ENCODE measurements at places on chromosomes 13 and 19.

GRCh38 chr19:11330127-11330526, 9.3 kb downstream of the RAB3D start:
- no peak for DNase-seq

- DNase-seq, result no peak
Observed at GRCh38 chr19:33302974-33303790, 848 bp upstream of the CEBPA start.

GRCh38 chr19:3783660-3784584, 2.3 kb downstream of the MATK start:
- DNase-seq, result no peak

- DNase-seq, result no peak
Observed at GRCh38 chr19:11125994-11126685, 29.4 kb downstream of the SPC24 start.

- no peak for DNase-seq
Observed at GRCh38 chr19:16897856-16898161, 9.0 kb downstream of the F2RL3 start.

- DNase-seq, result no peak
Observed at GRCh38 chr19:15114153-15114540, 6.9 kb downstream of the SYDE1 start.

DNA sequence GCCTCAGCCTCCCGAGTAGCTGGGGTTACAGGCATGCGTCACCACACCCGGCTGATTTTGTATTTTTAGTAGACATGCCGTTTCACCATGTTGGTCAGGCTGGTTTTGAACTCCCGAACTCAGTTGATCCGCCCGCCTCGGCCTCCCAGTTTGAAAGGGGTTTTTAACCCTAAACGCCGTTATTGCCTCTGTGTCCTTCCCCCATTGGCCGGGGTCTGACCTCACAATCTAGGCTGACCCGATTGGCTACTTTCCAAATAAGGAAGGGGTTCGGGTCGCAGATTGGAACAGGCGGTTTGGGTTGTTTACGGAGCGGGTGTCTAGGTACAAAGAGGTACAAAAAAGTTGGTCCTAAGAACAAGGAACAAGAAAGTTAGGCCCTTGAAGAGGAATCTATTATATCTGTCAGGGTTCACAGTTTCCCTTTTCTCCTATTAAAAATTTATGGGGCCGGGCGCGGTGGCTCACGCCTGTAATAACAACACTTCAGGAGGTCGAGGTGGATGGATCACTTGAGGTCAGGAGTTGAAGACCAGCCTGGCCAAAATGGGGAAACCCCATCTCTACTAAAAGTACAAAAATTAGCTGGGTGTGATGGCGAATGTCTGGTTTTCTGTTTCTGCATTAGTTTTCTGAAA, 1.0 kb downstream of the ZNF253 start:
- no peak for DNase-seq

DNA sequence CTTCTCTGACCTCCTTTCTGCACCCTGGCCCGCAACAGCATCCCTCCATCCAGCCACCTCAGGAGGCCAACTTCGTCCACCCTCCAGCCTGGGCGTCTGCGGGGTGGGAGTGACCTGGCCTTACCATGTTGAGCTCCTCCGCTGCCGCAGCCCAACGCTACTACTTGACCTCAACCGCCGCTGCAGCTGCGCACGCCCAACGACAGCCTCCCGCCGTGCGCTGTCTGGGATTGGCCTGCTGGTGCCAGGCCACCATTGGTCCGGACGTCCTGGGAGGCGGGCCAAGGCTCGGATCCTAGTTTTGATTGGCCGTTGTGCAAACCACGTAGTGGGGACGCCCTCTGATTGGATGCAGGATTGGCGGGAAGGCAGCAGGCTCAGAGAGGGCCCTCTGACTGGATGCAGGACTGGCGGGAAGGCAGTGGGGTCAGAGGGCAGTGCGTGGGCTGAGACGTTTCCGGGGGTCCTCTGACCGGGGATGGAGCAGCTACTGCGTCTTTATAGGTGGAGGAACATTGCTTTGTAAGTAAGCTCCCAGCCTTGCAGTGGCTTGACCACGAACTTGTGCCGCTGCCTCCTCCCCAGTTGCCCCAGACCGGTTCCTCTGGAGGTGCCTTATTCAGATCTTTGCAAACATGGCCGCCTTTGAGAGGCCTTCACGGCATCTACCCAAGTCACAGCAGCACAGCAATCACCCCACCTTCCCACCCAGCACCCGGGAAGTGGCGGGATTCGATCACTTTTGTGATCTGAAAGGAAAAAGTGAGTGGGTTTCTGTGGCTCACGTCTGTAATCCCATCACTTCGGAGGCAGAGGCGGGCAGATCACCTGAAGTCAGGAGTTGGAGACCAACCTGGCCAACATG, at the start of gene TUBA3C:
TUBA3C (minus strand) TSS at position 204 of the 865 bp plus-strand sequence; CDS start at position 127, 77 bp downstream.
- DNase-seq, result no peak

GRCh38 chr13:78608688-78609463, 5.5 kb upstream of the POU4F1 start:
- DNase-seq, result no peak
